ENCODE measurements at places on chromosomes 2 and 18. TPM values are rescaled to one million over a fixed set of nuclear protein-coding genes. Genes with fewer than 3 reads are reported as not detected.

GRCh38 chr2:238914648-238915015, 66.7 kb downstream of the TWIST2 start:
- no peak for DNase-seq

DNA sequence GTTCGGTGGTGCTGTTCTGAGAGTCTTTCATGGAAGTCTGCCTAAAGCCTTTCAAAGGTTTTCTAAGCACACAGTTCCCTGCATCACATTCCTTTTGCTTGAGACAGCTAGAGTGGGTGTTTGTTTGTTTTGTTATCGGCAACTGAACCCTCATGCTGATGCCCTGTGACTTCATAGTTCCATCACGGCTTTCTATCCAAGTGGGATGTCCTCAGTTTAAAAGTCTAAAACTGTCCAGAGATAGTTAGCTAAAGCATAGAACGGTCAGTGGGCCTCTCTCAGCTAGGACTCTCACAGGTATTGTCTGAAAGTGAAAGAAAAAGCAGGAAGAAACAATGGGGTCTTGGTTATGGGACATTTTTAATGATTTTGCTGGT, 337.3 kb downstream of the OSR1 start:
- DNase-seq, result no peak

- DNase-seq, result no peak
Observed at GRCh38 chr2:8543060-8543382, 138.8 kb upstream of the ID2 start.

DNA sequence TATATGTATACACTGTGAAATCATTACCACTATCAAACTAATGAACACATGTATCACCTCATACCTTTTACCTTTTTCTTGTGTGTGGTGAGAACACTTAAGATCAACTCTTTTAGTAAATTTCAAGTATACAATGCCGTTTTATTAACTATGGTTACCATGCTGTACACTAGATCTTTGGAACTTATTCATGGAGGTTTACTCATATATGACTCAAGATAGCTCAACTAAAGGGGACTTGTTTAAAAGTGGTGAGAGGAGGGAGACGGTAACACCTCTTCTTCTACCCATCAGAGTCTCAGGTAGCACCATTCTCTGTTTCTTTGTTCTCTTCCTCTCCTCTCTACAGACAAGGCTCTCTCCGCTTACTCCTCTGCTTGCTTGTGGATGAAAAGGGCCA, 36.1 kb upstream of the TMEM178A start:
- DNase-seq, result no peak

Gene NT5DC4
- total RNA-seq, result not detected
